Mesothelial cell of epicardium (in vitro differentiated cells): ENCODE measurements at places on chromosomes 1 and 21. TPM values are rescaled to one million over a fixed set of nuclear protein-coding genes. Genes with fewer than 3 reads are reported as not detected.

DNA sequence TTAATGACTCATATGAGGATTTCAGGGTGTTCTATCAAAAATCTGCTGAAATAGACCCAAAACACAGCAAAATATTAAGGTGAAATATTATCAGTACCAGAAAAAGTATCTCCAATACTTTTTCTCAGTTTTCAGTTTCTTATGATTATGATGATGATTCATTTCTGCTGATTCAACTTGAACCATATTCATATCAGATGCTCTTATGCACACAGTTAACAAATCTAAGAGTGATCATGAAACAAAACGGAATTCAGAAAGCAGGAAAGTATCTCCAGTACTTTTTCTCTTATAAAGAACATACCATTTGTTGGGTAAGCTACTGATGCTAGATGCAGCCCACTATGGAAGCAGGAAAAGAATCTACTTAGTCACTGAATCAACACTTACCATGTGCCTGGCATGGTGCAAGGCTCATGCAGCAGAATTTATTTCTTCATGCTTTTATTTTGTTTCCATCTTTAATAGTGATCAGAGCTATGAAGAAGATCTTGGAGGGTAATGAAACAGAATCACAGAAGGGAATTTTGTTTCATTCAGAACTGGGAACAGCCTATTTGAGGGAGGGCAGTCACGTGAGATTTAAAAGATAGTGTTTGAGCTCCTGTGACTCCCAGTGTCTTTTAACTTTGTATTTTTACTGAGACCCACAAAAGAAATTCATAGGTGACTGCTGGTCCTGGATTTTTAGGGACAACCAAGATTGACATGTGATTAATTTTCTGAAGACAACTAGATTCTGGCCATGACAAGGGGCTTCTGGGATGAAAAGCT, 480.6 kb downstream of the SETD4 start:
- no peak for DNase-seq
- no peaks in the 10 kb centered on the region for H3K36me3 ChIP-seq
- no peak overlapping the region for H3K27ac ChIP-seq
- H3K4me1 ChIP-seq: peaks cover 2% of the 10 kb centered on the region

DNA sequence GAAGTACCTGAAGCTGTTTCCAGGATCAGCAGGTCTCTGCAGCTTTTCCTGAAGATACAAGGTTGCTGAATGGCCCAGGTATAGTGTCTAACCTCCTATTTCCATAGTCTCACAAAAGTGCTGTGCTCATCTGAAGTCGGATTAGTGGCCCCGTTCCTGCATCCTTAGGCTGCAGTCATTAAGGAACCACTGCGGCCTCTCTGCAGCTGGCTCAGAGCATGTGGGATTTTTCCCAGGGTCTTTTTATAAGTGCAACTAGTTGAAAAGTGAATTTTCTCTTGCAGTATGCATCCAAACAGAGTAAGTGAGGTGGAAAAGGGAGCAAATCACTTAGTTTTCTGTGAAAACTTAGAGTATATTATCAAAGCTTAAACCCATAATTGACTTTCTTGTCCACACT, 565.3 kb upstream of the NEGR1 start:
- H3K27me3 ChIP-seq: no peaks in the 10 kb centered on the region
- no peaks in the 10 kb centered on the region for H3K36me3 ChIP-seq

GRCh38 chr1:86472152-86472551, 3.4 kb downstream of the CLCA1 start:
- H3K27ac ChIP-seq: no peak overlapping the region
- peaks cover 27% of the 10 kb centered on the region for H3K27me3 ChIP-seq
- H3K4me1 ChIP-seq: peaks cover 2% of the 10 kb centered on the region
- no peaks in the 10 kb centered on the region for H3K36me3 ChIP-seq

- H3K4me1 ChIP-seq: peaks cover 7% of the 10 kb centered on the region
- DNase-seq: no peak
- H3K27ac ChIP-seq: no peak overlapping the region
- no peaks in the 10 kb centered on the region for H3K27me3 ChIP-seq
- H3K4me3 ChIP-seq: no peak overlapping the region
- peaks cover 9% of the 10 kb centered on the region for H3K36me3 ChIP-seq
These were observed 42.7 kb downstream of the PGBD5 start for GRCh38 chr1:230383425-230383824.

GRCh38 chr21:31161157-31161556, 122.9 kb upstream of the KRTAP19-8 start:
- H3K4me3 ChIP-seq: peak overlapping the region; percentile 64
- DNase-seq: no peak
- H3K4me1 ChIP-seq: peaks cover 16% of the 10 kb centered on the region
- H3K27me3 ChIP-seq: no peaks in the 10 kb centered on the region
- H3K27ac ChIP-seq: no peak overlapping the region
- peaks cover 24% of the 10 kb centered on the region for H3K36me3 ChIP-seq

GRCh38 chr1:41723786-41724185, 194.9 kb downstream of the HIVEP3 start:
- no peak overlapping the region for H3K27ac ChIP-seq
- no peak for DNase-seq
- no peak overlapping the region for H3K4me3 ChIP-seq
- H3K27me3 ChIP-seq: no peaks in the 10 kb centered on the region
- H3K36me3 ChIP-seq: no peaks in the 10 kb centered on the region

- DNase-seq: no peak
- H3K27me3 ChIP-seq: no peaks in the 10 kb centered on the region
- no peaks in the 10 kb centered on the region for H3K4me1 ChIP-seq
- no peak overlapping the region for H3K27ac ChIP-seq
- peaks cover 2% of the 10 kb centered on the region for H3K36me3 ChIP-seq
- no peak overlapping the region for H3K4me3 ChIP-seq
These were observed 59.2 kb upstream of the IVNS1ABP start for GRCh38 chr1:185376288-185376687.

DNA sequence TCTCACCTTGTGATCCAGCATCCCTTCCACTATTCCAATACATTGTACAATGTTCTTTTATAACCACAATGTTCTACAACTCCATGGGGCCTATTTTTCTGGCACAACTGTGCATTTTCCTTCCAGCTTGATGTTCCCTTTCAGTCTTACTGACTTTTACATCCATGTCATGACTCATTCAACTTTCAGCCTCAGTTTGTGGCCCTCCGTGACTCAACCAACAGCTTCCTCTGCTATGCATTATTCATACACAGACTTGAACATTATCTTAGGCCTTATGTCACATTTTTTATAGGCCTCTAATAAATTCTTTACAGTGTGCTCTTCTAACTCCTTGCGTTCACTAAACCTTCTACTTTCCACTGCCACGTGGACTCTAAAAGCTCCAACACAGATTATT, 119.4 kb upstream of the PRMT6 start:
- no peaks in the 10 kb centered on the region for H3K27me3 ChIP-seq
- H3K4me1 ChIP-seq: no peaks in the 10 kb centered on the region
- no peaks in the 10 kb centered on the region for H3K36me3 ChIP-seq
- H3K4me3 ChIP-seq: no peak overlapping the region
- H3K27ac ChIP-seq: no peak overlapping the region

GPR52 gene
- 1.7 to 2.2 TPM (median 2.0 TPM) in 3 replicates for total RNA-seq

ST6GALNAC5 gene
- 16.7 to 18.6 TPM (median 16.8 TPM) in 3 replicates for total RNA-seq

KCNE1 gene
- total RNA-seq: 0.50 to 1.0 TPM (median 0.55 TPM) in 3 replicates

GABRD gene
- total RNA-seq: 0.09 to 0.16 TPM (median 0.14 TPM) in 3 replicates
